ENCODE measurements at places on chromosomes 2 and 18.

DNA sequence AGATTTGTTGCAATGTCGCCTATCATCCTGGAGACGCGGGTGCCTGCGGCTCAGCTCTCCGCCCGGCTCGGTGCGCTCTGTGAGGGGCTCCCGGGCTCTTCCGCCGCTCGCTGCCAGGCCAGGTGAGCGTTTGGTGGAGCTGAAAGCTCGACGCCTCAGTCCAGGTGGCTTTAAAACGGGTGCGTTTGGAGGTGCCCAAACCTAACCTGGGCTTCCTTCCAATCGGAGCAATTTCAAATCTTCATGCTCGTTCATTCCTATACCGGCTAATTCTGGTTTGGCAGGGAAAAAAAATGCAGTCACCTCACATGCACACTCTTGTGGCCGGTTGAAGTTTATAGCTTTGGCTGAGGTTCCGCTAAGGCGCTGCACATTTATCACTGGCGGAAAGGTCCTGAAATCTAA, at the start of gene SLC16A14:
SLC16A14 (minus strand) TSS at position 274 of the 405 bp plus-strand sequence. CDS start 9,572 bp downstream, outside the sequence.
- DNase-seq = peak; percentile 30

DNA sequence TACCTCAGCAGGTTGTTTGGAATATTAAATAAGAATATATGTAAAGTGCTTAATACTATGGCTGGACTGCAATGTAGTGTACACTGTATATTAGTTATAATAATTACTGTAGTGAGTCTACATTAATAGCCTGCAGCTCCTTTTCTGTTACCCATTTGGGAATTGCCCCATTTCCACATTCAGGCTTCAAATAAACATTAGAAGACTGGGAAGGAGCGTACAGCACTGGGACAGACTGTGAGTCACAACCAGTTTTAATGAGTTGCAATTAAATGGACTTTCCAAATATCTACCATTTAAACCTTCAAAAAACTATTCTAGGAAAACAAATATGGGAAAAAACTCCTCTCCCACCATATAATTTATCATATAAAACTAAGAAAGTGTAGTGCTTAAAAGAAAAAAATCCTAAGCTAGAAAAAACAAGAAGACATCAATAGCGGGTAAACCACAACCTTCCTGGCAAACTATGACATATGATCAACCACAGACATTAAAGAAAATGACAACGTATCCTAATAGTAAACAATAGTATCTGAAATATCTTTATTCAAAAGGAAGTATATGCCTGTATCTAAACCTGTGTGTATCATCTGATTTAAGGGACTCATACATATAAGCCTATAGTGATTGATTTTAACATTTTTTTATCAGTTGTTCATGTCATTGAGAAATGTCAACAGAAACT, 86.1 kb downstream of the TRIP12 start:
- DNase-seq = no peak

DNA sequence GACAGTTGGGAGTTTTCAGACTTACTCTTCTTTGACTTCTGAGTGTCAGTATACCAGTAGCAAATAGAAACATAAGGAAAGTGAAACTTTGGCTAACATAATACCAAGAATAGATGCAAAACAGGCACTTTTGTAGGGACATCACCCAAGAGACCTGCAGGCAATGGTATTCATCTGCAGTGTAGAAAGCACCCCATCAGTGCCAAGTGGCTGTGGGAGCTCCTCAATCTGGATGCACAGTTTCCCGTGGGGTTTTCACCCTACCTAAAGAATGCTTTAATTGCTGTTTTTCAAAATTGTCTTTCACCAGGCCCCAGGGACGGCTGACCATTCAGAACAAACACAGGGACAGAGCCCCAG, 96.6 kb upstream of the GPR45 start:
- DNase-seq = no peak

DNA sequence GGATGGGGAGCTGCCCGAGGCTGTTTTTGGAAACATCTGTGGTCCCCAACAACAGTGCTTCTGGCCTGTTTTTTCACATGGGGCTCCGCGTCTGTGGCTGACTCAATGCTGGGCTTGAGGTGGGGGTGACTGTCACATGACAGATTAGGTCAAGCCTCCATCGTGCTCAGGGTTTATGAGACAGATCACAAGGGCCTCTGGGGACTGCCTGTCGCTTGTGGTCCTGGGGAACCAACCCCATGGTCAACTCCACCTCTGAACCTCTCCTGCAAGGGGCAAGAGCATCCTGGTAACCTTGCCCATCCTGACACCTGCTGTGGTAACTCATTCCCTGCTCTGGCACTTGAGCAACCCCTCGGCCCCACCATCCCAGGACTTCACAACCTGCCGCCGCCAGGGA, 47.6 kb upstream of the SH3RF3 start:
- no peak for DNase-seq

GRCh38 chr2:15674637-15675455, 83.2 kb downstream of the DDX1 start:
- no peak for DNase-seq

GRCh38 chr2:70827388-70827787, 7.0 kb upstream of the CLEC4F start:
- no peak for DNase-seq

DNA sequence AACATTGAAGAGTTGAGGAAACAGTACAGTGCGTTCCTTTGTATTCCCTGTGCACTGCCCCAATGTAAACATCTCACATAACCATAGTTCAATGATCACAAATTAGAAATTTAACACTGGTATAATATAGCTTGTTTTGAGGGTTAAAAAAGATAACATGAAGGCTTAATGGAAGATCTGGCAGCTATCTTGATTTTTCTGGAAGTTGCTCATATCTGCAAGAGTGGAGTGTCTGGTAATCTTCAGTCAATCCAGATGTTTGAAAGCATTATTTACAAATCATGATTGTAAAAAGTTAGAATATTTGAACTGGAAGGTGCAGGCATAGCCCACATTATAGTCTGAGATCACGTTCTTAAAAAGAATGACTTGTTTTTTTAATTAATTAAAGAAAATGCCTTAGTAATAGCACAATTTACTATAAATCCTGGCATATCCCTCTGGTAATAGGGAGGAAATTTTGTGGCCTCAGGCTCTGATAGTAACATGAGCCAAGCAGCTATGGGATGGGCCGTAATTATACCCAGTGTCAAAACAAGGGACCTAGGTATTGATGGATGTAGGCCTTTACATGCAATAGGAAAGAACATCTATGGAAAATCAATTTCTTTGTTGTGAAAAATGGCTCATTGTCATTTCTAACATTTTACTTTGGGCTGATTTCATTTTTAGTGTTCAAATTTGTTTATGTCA, 418.0 kb downstream of the THSD7B start:
- no peak for DNase-seq

- DNase-seq = no peak
These were observed 126.7 kb downstream of the ARHGAP15 start for GRCh38 chr2:143255899-143256298.

DNA sequence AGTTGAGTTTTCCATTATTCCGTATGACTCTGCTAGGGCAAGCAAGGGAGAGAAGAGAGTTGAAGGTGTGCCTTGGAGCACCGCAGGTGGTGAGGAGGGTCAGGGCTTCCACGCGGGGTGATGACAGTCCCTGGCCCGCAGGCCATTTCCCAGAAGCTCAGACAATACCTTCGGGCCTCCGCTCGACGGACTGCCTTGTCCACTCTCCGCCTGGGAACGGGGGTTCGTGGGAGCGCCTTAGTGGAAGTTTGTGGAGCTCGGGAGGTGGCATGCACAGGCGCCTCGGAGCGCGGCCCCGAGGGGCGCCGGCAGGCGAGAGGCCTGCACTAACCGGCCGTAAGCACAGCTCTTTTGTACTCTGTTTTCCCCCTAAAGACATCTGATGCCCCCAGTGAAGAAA, 69.8 kb downstream of the ARHGEF33 start:
- DNase-seq = no peak

GRCh38 chr2:54866868-54867267, 143.4 kb downstream of the EML6 start:
- DNase-seq = no peak

- DNase-seq = no peak
These were observed 179.6 kb upstream of the SLC39A10 start for GRCh38 chr2:195477248-195477995.

DNA sequence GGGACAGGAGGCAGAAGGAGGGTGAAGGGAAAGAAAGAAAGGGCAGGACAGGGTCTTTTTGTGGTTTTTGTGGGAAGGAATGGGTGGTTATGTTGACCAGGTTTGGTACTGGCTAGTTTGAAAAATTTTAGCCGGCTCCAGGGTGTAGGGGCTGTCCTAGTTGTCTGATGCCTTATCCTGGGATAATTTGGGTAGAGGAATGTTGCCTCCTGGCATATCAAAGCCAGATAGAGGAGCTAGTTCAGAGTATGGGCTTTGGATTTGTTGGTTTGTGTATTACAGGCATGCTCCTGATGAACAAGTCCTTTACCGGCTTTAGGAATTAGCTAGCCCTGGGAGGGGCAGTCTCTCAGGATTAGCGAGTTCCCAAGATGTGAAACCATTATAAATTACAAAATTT, 101.1 kb upstream of the LHCGR start:
- DNase-seq = no peak

GRCh38 chr2:235195921-235196320, 244.1 kb downstream of the SH3BP4 start:
- DNase-seq = no peak

Data from NCI-H2171 (cell line).